ENCODE measurements at places on chromosomes 5 and 9. TPM values are rescaled to one million over a fixed set of nuclear protein-coding genes. Genes with fewer than 3 reads are reported as not detected.
A peak's percentile ranks its signal among the peaks of the same experiment; 100 is the strongest.

DNA sequence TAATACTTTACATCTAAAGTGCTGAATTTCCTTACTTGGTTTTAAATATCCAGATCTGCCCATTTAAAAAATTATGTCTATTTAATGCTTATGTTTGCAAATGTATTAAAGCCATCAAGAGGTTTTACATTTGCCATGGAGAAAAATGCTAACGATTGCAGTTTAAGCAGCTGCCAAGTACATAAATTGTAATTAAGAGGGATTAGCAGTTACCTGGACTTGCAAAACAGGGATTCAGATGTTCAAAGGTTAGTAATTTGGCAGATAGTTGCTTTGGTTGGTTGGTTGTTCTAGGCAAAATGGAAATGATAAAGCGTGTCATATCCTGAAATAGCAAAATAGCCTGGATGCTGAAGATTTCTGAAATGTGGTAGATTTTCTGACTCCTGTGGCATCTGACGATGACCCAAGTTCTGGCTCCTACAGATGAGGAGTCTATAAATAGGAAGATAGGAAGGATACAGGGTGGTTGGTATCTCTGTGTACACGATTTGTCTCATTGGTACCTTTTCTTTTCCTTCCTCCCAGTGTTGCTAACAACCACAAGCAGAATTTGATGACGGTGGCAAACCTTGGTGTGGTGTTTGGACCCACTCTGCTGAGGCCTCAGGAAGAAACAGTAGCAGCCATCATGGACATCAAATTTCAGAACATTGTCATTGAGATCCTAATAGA is 282.9 kb downstream of the NR3C1 start:
- peaks cover 9% of the 10 kb centered on the region for H3K4me1 ChIP-seq
- H3K27ac ChIP-seq: no peak overlapping the region
- H3K4me3 ChIP-seq: no peak overlapping the region
- DNase-seq: no peak
- peaks cover 8% of the 10 kb centered on the region for H3K36me3 ChIP-seq

DNA sequence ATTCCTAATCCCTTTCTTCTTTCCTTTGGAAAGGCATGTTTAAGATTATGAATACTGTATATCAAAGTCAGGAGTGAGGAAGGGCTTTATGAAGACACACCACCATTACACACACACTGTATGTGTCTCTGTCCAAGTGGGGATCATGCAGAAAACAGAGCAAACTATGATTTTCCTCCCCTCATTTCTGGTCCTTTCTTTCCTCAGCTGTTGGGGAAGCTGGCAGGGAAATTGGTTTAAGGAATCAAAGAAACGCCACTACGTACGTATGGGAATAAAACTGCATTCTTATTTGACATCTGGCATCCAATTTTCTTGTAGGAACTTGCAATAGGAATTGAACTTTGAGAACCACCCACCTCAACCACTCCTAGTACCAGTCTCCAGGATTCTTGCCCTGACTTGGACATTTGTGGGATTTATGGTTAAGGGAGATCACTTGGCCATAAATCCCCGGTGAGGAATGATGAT is 125.8 kb downstream of the PDE4D start:
- H3K36me3 ChIP-seq: no peaks in the 10 kb centered on the region
- peaks cover 38% of the 10 kb centered on the region for H3K4me1 ChIP-seq
- H3K27me3 ChIP-seq: peaks cover 2% of the 10 kb centered on the region

GRCh38 chr5:133818031-133818431 is 150.4 kb downstream of the C5orf15 start:
- no peaks in the 10 kb centered on the region for H3K36me3 ChIP-seq
- no peak overlapping the region for H3K27ac ChIP-seq
- peaks cover 3% of the 10 kb centered on the region for H3K27me3 ChIP-seq
- no peaks in the 10 kb centered on the region for H3K4me1 ChIP-seq

GRCh38 chr9:81183761-81184160 is 505.6 kb downstream of the TLE1 start:
- H3K36me3 ChIP-seq: no peaks in the 10 kb centered on the region
- H3K27ac ChIP-seq: no peak overlapping the region
- no peak overlapping the region for H3K4me3 ChIP-seq
- DNase-seq: no peak

DNA sequence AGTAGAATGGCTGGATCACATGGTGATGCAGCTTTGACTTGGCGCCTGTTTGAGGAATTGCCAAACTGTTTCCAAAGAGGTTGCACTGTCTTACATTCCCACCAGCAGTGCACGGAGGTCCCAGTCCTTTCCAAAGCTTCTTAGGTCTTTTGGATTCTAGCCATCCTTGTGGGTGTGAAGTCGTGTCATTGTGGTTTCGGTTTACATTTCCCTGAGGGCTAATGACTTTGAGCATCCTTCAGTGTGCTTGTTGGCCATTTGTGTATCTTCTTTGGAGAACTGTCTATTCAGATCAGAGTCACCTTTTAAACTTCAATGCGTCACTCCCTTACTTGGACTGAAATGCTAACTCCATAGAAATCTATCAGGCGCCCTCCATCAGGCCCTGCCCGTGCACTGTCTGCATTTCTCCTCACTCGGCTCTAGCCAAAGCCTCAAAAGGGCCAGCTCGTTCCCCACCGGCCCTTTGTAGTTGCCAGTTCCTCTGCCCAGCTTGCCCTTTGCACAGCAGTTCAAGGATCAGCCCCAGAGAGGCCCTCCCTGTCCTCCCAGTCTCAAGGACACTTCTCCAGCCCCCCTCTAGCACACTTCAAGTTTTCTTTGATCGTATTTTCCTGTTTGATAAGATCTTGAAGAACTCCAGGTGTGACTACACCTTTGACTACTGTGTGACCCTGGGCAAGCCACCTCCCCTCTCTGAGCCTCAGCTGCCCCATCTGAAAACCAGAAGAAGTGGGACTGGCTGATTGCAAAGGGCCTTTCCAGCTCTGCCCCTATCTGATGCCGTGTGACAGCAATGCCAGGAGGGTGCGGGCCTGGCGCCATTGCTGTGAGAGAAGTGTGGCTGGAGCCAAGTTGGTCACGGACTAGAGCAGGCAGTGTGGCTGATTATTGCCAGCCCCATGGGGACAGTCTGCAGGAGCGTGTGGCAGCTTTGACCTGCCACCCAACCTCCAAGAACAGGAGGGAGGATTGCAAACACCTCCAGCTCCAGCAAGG is 5.6 kb downstream of the HRH2 start:
- peaks cover under 1% of the 10 kb centered on the region for H3K27me3 ChIP-seq
- H3K4me3 ChIP-seq: no peak overlapping the region
- H3K4me1 ChIP-seq: peaks cover 6% of the 10 kb centered on the region
- no peak overlapping the region for H3K27ac ChIP-seq
- DNase-seq: no peak

DNA sequence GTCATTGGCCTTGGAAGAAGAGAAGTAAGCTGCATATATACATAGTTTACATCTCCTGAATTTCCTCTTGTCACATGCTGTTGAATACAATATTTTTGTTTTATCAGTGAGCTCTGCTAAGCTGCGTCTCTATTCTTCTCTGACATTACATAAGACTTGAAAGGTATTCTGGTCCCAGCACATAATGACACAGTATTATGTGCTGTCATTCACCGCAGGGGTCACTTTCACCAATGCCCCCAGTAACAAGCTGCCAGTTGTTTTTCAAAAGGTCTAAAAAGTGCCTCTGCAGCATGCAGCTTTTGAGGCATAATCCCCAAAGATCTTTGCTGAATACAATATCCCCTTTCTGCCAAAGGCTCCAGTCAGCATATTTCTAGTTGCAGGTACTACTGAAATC is 349.0 kb upstream of the FAM174A start:
- no peak overlapping the region for H3K4me3 ChIP-seq
- H3K36me3 ChIP-seq: no peaks in the 10 kb centered on the region
- H3K27ac ChIP-seq: no peak overlapping the region
- DNase-seq: no peak
- H3K27me3 ChIP-seq: no peaks in the 10 kb centered on the region

- DNase-seq: no peak
- H3K4me3 ChIP-seq: peak overlapping the region; percentile 65
- H3K36me3 ChIP-seq: peaks cover 30% of the 10 kb centered on the region
- peaks cover 13% of the 10 kb centered on the region for H3K27me3 ChIP-seq
- peaks cover 51% of the 10 kb centered on the region for H3K4me1 ChIP-seq
- H3K27ac ChIP-seq: peak overlapping the region; percentile 97
These were observed 56.4 kb downstream of the PFDN1 start for GRCh38 chr5:140246378-140247122.

GRCh38 chr9:82183181-82183860 is 194.7 kb downstream of the SPATA31D1 start:
- DNase-seq: no peak
- H3K27me3 ChIP-seq: no peaks in the 10 kb centered on the region
- H3K4me1 ChIP-seq: peaks cover 4% of the 10 kb centered on the region

- no peak overlapping the region for H3K4me3 ChIP-seq
- no peaks in the 10 kb centered on the region for H3K27me3 ChIP-seq
- no peak overlapping the region for H3K27ac ChIP-seq
- H3K36me3 ChIP-seq: no peaks in the 10 kb centered on the region
- DNase-seq: no peak
These were observed 209.9 kb downstream of the EFNA5 start for GRCh38 chr5:107460789-107461188.

DNA sequence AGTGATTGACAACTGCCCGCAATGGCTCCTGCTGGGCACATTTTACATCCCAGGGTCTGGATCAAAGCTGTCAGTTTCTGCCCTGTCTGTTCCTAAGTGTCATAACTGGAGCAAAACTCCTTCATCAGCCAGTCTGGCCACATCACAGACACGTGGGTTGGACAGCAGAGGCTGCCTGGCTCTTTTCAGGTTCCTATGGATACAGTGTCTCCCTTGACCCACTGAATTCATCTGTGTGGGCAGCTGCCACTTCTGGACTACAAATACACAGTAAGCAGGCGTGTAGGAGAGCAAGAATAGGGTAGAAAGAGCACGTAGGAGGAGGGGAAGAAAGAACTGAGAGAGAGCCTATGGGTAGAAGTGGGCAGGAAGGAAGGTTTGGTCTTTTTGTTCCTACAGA is 238.0 kb downstream of the ENC1 start:
- no peaks in the 10 kb centered on the region for H3K27me3 ChIP-seq
- no peaks in the 10 kb centered on the region for H3K36me3 ChIP-seq
- H3K27ac ChIP-seq: no peak overlapping the region
- no peak overlapping the region for H3K4me3 ChIP-seq

DNA sequence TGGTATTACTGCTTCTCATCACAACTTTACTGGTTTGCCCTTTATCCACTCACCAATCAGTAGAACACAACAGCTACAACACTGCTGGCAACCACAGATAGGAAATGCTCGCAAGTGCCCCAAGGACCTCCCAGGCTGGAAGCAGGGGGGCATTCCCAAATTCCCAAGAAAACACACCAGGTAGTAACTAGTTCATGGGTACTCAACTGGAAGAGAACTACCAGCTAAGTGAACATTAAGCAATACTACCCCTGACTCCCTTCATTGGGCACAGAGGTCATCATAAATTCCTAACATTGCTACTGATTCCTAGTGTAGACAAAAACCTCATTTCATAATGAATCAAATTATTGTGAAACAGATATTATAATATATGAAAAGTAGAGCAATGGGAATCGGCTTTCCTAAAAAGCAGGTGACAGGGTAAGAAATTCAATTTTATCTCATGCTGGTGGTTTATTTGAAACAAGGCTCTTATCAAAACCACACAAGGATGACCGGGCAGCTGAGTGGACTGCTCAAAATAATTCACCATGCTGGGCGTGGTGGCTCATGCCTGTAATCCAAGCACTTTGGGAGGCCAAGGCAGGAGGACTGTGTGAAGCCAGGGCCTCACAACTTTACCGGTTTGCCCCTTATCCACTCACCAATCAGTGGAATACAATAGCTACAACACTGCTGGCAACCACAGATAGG is 81.6 kb downstream of the TLE1 start:
- no peak for DNase-seq
- H3K27me3 ChIP-seq: peaks cover 3% of the 10 kb centered on the region
- H3K36me3 ChIP-seq: peaks cover 70% of the 10 kb centered on the region
- no peak overlapping the region for H3K27ac ChIP-seq

DNA sequence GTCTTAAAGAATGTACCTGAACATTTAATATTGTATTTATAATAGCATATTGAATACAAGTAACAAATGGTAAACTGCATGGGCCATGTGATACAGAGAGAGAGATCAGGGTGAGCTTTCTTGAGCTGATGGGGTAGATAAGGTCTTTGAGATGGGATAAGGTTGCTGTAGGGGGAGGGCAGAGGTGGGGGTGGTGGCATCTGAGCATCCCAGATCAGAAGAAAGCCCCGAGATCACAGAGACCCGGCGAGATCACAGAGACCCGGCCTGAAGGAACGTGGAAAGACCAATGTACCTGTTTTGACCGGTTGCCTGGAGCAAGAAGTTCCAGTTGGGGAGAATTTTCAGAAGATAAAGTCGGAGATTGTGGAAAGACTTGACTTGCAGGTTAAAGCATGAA is 6.6 kb downstream of the SMARCA2 start:
- no peak for DNase-seq
- no peak overlapping the region for H3K27ac ChIP-seq
- no peaks in the 10 kb centered on the region for H3K36me3 ChIP-seq
- H3K4me3 ChIP-seq: no peak overlapping the region
- H3K27me3 ChIP-seq: peaks cover 9% of the 10 kb centered on the region
- H3K4me1 ChIP-seq: peaks cover 32% of the 10 kb centered on the region

GRCh38 chr5:44862808-44863207 is 54.1 kb downstream of the MRPS30 start:
- no peak overlapping the region for H3K4me3 ChIP-seq
- H3K27me3 ChIP-seq: no peaks in the 10 kb centered on the region
- DNase-seq: no peak
- no peak overlapping the region for H3K27ac ChIP-seq

- peaks cover 4% of the 10 kb centered on the region for H3K4me1 ChIP-seq
- DNase-seq: no peak
- H3K4me3 ChIP-seq: no peak overlapping the region
- peaks cover 6% of the 10 kb centered on the region for H3K27me3 ChIP-seq
These were observed 22.8 kb upstream of the TRMT10B start for GRCh38 chr9:37730839-37731238.

DNA sequence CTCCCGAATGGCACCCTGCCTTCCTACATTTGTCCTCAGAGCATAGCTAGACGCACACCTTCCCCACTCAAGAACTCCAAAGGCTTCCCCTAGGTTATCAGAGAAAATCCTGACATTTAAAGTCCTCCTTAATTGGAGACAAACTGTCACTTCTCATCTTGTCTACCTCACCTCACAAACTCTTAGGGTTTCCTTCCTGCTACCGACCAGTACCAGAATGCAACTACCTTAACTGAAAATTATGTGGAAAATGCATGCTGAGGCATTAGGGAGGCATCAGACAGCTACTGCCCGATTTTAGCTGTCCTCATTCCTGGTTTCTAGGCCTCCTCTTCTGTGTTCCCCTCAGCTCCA is 17.9 kb upstream of the TNIP1 start:
- peak overlapping the region; percentile 41 for H3K27ac ChIP-seq
- DNase-seq: no peak
- H3K27me3 ChIP-seq: peaks cover 19% of the 10 kb centered on the region
- H3K4me3 ChIP-seq: no peak overlapping the region

GRCh38 chr9:97983589-97984187 is 547 bp downstream of the ANP32B start:
- peaks cover 9% of the 10 kb centered on the region for H3K27me3 ChIP-seq
- H3K4me1 ChIP-seq: peaks cover 4% of the 10 kb centered on the region
- no peak overlapping the region for H3K27ac ChIP-seq
- DNase-seq: peak; percentile 48

The RASEF gene
- total RNA-seq: 0.28 TPM

The GFPT2 gene
- 10.1 TPM for total RNA-seq

The IL9 gene
- not detected for total RNA-seq

The DNAH5 gene
- total RNA-seq: 0.80 TPM

The RANBP3L gene
- total RNA-seq: not detected

The GCNT4 gene
- total RNA-seq: 0.54 TPM

The SH2D3C gene
- total RNA-seq: 137 TPM

Measured in endothelial cell (in vitro differentiated cells).